Stimulated activated CD8-positive, alpha-beta memory T cell treated with anti-CD3 and anti-CD28 coated beads, Interleukin-7, amount 100 ng/mL, for 1 hour (primary cell): ENCODE measurements at places on chromosomes 4 and X.

DNA sequence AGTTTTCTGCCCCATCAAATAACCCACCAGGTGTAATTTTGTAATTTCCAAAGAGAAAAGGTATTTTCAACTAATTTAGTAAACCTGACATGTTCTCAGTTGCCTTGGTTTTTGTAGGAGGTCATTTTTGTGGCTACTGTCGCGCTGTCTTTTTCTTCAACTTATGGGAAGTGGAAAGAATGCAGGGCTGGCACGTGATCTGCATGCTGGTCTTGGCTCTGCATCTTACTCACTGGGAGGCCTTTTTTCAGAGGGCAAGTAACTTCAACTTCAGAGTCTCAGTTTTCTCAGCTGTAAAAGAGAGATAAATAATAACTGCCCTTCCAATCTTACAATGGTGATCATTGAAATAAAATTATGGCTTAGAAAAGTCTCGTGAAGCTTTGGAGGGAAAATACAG, 109.9 kb upstream of the SMIM10 start:
- DNase-seq = no peak

DNA sequence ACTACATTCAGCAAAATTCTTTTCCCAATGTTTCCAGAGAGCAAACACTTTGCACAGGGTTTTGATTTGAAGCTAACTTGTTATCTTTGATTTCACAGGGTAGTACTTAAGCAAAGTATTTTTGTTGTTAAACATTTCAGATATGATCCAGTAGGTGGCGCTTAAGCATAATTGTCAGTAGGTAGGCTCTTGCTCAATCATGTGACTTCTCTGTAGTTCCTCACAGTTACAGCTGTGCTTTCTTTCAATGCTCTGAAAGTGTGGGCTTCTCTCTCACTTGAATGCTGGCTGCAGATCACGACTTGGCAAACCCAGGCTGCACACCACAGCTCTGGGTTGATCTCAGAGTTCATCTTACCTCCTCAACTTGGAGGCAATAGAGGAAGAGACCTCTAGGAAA, 1016.5 kb downstream of the SH3BGRL start:
- DNase-seq = no peak

GRCh38 chr4:149121023-149121404, 678.8 kb upstream of the NR3C2 start:
- no peak for DNase-seq

GRCh38 chr4:185839770-185840169, 27.8 kb upstream of the SORBS2 start:
- no peak for DNase-seq

DNA sequence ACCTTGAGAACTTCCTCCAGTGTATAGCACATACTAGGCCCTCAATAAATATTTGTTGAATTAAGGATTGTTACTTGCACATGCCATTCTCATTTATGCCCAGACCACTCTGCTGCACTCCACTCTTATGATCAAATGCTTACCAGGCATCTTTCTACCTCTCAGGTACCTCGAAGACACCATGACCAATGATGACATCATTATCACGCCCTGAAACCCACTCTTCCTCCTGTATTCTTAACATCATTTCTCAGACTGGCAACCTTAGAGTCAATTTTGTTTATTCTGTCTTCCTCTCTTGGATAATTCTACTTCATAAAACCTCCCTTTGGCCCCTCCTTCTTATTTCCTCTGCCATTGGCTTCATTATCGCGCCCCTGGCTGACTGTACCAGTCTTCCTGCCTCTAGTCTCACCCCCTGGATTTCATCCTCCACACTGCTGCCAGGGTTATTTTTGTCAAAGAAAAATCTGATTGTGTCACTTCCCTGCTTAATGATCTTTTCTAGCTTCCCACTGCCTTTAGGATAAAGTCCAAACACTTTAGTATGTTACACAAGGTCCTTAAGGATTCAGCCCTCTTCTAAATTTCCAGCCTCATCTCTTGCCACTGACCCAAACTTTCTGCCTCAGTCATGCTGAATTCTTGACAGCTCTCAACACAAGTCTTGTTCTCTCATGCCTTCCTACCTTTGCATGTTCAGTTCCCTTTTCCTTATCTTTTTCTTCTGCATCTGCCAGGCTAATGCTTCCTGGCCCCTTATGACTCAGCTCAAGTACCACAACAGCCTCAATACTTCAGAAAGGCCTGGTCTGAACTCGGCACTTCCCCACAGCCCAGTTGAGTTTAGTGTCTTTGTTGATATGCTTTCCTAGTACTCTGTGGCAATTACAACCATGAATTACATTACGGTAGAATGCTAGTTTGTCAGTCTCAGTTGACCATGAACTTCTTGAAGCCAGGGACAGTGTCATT, 45.8 kb downstream of the HDAC8 start:
- no peak for DNase-seq

- no peak for DNase-seq
Observed at GRCh38 chrX:31545726-31546125, 473.9 kb upstream of the FTHL17 start.

GRCh38 chr4:180937083-180937482, 1306.1 kb upstream of the TENM3 start:
- DNase-seq = no peak

DNA sequence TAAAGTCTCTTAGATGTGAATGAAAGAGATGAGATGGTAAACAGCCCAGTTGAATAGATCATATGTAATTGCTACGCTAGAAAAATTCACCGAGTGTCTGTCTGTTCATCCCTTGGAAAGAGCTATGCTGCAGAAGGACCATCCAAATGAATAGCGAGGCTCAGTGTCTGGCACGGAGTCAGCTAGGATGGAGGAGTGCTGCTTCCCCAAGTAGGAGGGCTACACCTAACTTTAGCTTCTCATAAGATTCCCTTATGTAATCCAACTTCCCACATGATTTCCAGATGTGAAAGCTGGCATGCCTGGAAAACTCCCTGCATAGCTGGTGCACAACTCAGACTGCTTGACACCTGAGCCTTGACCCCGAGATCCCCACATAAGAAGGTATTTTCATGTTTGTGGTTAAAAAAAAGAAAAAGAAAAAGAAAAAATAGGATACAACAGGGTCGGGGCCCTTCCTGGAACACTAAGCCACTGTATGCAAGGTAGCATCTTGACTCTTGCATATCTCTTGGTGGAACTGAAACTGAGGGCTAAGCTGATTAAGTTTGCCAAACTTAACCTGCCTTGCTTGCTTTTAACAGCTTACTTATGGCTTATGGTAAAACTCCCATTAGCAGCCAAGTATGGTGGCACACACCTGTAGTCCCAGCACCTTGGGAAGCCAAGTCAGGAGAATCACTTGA, 82.3 kb downstream of the FREM3 start:
- DNase-seq = no peak

GRCh38 chrX:30822068-30822681, 66.9 kb downstream of the TAB3 start:
- DNase-seq = no peak

DNA sequence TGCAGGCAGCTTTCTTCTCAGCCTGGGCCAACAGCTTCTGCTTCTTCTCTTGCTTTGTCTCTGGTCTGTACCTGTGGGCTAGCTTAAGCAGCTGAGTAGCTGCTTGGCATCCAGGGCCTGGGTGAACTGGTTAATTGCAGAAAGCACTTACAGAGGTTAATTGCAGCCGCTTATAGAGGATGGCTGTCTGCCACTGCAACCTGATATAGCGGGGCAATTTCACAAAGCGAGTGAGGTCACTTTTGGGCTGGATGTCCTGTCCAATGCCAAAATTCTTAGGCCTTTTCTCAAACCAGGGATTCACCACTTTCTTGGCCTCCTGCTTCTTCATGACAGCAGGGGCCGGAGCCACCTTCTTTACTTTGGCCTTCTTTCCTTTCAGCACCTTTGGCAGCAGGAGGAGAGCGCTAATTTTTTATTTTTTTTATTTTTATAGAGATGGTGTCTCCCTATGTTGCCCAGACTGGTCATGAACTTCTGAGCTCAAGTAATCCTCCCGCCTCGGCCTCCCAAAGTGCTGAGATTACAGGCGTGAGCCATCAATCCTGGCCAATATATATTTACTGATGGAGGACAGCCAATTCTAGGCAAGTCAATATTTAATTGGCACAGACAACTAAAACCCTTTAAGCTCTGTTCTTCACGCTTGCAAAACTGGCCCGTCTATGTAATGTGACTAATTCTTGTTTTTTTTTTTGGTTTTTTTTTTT, 61.0 kb downstream of the ENOPH1 start:
- no peak for DNase-seq

DNA sequence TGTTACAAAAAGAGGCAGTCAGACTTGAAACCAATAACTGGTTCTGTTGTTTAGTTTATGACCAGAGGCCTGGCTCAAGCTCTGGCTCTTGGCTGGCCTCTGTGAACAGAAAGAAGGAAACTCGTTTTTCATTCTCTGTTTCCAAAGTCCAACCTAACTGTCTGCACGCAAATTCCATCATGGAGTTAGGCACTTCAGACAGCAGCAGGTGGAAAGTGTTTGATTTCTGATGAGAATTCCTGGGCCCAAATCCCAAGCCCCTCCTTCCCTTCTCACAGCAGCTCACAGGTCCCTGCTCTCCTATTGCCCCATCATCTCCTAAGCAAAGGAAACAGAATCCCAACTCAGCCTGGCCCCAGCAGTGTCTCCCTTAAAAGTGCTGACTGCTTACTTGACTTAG, 42.8 kb upstream of the FGF16 start:
- no peak for DNase-seq

DNA sequence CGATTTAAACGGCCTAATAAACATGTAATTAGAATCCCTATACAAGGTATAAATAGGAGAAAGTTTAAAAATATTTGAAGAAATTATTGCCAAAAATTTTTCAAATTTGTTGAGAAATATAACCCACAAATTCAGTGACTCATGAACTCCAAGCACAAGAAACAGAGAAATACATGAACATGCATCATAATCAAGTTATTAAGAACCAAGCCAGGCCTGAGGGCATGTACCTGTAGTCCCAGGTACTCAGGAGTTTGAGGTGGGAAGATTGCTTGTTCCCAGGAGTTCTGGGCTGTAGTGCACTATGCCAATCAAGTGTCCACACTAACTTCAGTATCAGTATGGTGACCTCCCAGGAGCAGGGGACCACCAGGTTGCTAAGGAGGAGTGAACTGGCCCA, 341.9 kb downstream of the CAMK2D start:
- DNase-seq = no peak

DNA sequence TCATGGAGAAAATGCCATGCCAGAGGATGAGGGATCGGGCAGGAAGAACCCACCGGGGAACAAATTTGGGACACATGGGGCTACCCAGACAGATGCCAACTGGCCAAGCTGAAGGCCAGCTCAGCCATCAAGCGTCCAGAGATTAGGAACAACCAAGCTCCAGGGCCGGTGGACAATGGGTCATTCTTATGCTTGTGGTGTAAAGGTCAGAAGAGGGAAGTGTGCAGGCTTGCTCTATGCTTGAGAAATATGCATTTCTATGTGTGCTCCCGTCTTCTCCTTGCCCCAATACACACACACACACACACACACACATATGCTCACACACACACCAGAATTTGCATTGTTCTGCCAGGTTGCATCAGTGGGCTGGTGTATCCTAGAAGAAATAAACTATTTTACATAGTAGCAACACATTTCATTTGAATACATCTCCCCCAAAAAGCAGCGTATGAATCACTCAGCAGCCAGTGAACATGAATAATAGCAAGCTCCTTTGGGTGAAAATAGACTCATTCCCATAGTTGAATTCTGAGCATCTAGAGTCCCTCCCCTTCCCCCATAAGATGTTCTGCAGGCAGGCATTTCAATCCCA, 201.9 kb upstream of the PPARGC1A start:
- DNase-seq = no peak
